ENCODE measurements at places on chromosomes 5 and 9.

DNA sequence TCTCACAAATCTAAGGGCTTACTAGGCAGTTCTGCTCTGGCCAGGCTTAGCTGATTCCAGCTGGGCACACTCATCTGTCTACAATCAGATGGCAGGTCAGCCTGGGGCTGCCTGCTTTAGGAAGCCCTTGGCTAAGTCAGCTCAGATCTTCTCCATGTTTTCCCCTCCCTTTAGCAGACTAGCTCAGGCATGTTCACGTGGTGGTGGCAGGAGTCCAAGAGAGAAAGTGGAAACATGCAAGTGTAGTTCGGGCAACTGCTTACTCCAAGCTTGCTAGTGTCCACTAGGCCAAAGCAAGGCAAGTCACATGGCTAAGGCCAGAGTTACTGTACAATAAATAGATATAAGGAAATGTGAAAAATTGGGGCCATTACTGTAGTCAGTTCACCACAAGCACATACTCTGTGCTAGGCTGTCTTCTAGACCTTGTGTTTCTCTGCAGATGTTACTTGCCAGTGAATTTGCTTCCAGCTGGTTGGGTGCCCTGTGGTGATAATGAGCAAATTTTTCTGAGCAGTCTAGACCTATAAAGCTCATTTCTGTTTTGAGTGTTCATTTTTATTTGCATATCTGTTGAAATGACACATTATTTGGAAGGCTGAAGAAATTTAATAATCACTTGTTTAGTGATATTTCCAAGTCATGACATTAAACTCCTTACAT is 38.3 kb downstream of the RECK start:
- no peak for DNase-seq

- no peak for DNase-seq
Observed at GRCh38 chr5:159322180-159322579, 8.1 kb downstream of the IL12B start.

DNA sequence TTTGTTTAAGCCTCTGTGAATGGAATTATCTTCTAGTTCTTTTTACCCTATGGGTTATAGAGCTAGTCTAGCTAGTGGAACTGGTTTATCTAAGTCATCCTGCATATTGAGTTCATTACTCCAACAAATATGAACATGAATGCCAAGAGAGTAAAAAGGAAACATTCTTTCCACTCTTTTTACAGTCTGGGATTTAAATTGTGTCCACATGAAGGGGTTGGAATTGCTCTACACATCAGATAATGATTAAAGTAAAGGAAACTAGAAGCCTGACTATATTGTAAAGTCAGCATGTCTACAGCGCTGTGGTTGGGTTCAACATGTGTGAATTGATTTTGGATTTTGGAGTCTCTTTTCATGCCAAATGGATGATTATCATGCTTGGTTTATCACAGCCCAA is 173.1 kb downstream of the CCDC171 start:
- no peak for DNase-seq

DNA sequence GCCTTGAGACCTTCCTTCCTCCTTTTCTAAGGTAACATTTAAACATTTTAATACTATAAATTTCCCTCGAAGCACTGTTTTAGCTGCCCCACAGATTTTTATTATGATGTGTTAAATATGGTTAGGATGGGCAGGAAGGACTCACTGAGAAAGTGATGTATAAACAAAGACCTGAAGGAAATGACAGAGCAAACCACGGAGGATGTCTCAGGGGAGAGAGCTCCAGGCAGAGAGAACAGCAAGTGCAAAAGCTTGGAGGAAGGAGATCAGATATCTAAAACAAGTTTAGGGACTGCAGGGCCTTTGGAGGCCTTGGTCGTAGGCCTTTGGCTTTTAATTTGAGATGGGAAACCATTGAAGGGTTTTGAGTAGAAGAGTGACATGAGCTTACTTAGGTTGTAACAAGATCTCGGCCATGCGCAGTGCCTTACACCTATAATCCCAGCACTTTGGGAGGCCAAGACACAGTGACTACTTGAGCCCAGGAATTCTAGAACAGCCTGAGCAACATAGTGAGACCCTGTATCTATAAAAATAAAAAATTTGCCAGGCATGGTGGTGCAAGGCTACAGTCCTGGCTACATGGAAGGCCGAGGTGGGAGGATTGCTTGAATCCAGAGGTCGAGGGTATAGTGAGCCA is 35.5 kb upstream of the LRRTM2 start:
- no peak for DNase-seq

DNA sequence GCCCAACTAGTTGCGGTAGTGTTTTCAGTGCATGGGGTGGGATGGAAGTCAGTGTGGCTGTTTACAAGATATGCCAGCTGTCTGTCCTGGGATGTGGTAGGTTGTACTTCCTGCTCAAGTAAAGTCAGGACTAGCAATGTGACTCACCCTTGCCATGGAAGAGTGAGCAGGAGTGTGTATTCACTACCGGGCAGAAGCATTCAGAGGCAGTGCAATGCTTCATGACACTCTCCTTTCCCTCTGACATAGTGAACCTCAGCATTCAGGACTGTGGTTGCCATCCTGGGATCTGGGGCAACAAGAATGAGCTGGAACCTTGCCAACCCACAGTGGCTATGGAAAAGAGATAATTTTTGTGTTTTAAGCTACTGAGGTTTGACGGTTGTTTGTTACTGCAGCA is 68.9 kb downstream of the BOD1 start:
- DNase-seq, result no peak

GRCh38 chr9:120490888-120491595 is 88.9 kb downstream of the CDK5RAP2 start:
- DNase-seq, result no peak

- DNase-seq, result peak; percentile 14
Observed at GRCh38 chr9:136588663-136589464, 43.0 kb upstream of the NOTCH1 start.

DNA sequence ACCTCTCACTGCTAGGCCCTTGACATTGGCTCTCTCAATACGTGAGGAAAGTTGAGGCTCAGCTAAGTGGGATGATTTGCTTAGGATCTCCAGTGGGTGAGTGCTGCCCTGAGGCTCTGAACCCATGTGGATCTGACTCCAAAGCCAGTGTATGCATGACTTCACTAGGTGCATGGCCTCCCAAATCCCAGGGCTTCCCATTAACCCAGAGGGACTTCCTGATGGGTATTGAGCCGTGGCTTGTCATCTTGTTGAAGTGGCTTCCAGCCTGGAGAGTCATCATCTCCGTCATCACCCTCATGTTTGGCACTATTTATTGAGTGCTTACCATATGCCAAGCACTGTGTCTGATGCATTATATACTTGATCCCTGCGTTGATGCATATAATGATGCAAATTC is 37.3 kb upstream of the TEX48 start:
- DNase-seq, result no peak

- no peak for DNase-seq
Observed at GRCh38 chr9:126533926-126534310, 79.8 kb upstream of the LMX1B start.

- DNase-seq, result no peak
Observed at GRCh38 chr5:143672806-143673205, 139.2 kb upstream of the HMHB1 start.

GRCh38 chr9:3863111-3863528 is 337.3 kb upstream of the RFX3 start:
- DNase-seq, result no peak

- no peak for DNase-seq
Observed at GRCh38 chr5:128870923-128871322, 94.4 kb upstream of the SLC27A6 start.
